ENCODE measurements at places on chromosomes 11 and 22. TPM values are rescaled to one million over a fixed set of nuclear protein-coding genes. Genes with fewer than 3 reads are reported as not detected.

Gene OR52E8
- polyA plus RNA-seq, result not detected

Gene CYP2D6
- polyA plus RNA-seq, result 0.11 TPM

Gene ZP1
- polyA plus RNA-seq, result not detected

GRCh38 chr11:126347751-126348668 lies 7.5 kb upstream of the ST3GAL4 start:
- H3K4me3 ChIP-seq, result no peak overlapping the region
- H3K27me3 ChIP-seq, result no peaks in the 10 kb centered on the region
- H3K36me3 ChIP-seq, result peaks cover 41% of the 10 kb centered on the region

DNA sequence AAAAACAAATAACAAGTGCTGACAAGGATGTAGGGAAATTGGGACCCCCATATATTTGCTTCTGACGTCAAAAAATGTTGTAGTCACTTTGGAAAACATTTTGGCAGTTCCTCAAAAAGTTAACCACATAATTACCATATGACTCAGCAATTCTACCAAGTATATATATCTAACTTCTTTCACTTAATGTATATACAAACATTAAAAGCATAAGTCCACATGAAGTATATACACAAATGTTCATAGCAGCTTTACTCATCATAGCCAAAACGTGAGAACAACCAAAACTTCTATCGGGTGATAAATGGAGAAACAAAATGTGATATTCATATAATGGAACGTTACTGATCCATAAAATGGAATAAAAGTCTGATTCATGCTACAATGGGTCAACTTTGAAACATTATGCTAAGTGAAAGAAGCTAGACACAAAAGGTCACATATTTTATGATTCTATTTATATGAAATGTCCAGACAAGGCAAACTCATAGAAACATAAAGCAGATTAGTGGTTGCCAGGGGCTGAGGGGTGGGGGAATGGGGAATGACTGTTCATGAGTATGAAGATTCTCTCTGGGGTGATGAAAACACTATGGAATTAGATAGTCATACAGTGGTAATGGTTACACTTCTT lies 48.7 kb upstream of the TEAD1 start:
- H3K27ac ChIP-seq, result no peak overlapping the region
- H3K4me3 ChIP-seq, result no peak overlapping the region
- no peak for DNase-seq
- no peaks in the 10 kb centered on the region for H3K27me3 ChIP-seq
- H3K36me3 ChIP-seq, result no peaks in the 10 kb centered on the region
- H3K4me1 ChIP-seq, result no peaks in the 10 kb centered on the region

GRCh38 chr22:27075891-27076290 lies 418.5 kb downstream of the MIAT start:
- H3K4me3 ChIP-seq, result no peak overlapping the region
- no peaks in the 10 kb centered on the region for H3K27me3 ChIP-seq
- no peaks in the 10 kb centered on the region for H3K36me3 ChIP-seq
- DNase-seq, result no peak

DNA sequence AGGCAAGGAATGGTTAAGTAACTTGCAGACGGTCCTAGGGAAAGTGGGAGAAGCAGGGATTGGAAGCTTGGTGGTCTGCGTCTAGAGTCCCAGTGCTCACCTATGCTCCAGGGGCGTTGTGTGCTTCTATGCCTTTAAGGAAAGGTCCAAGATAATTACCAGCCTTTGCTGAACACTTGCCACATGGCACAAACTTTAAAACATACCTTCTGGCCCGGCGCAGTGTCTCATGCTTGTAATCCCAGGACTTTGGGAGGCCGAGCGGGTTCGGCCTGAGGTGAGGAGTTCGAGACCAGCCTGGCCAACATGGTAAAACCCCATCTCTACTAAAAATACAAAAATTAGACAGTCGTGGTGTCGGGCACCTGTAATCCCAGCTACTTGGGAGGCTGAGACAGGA lies 2.3 kb downstream of the POLDIP3 start:
- peak overlapping the region; percentile 44 for H3K27ac ChIP-seq
- H3K27me3 ChIP-seq, result no peaks in the 10 kb centered on the region
- DNase-seq, result no peak
- H3K4me1 ChIP-seq, result peaks cover 34% of the 10 kb centered on the region
- H3K36me3 ChIP-seq, result no peaks in the 10 kb centered on the region

DNA sequence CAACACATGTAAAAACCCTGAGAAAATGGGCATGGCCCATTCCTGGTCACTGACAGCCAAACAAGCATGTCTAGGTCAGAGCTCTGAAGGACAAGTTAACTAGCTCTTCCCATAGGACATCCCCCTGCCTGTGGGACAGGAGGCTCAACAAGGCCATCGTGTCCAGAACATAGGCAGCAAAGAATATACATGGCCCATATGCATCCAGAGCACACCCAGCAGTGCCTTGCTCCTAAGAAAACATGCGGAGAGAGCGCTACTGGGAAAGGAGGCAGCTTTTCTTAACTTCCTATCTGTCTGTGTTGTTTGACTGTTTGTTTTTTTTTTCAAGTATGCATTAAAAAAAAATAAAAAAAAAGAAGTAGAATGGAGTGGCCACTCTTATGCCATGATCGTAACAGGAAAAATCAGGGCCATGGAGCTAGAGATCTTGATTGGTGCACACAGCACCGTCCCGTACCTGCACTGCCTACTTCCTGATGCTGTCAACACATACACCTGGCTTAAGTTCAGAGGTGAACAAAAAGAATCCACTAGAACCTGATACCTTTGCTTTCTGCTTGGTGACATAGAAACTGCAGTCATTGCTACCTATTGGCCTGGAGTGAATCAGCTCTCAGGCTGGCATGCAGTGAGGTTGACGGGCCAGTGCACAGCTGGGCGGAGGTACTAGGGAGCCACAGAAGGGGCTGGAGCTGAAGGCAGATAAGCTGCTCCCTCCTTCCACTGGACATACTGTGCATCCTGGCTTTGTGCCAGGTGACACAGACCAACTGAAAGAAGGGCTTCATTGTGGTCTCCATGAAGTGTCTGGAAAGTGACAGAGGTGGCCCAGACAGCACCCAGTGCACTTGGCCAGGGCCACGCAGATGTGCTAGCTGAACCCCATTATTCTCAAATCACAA lies 11.9 kb downstream of the UFD1 start:
- H3K36me3 ChIP-seq, result peaks cover 93% of the 10 kb centered on the region
- no peaks in the 10 kb centered on the region for H3K4me1 ChIP-seq
- DNase-seq, result no peak

- no peak overlapping the region for H3K4me3 ChIP-seq
- no peaks in the 10 kb centered on the region for H3K27me3 ChIP-seq
- H3K36me3 ChIP-seq, result no peaks in the 10 kb centered on the region
- no peak for DNase-seq
- H3K4me1 ChIP-seq, result no peaks in the 10 kb centered on the region
Measured at GRCh38 chr22:27164781-27165503, 507.6 kb downstream of the MIAT start.

GRCh38 chr11:69848201-69848600 lies 29.0 kb upstream of the FGF3 start:
- H3K36me3 ChIP-seq, result no peaks in the 10 kb centered on the region
- no peak overlapping the region for H3K27ac ChIP-seq
- no peak for DNase-seq
- H3K27me3 ChIP-seq, result no peaks in the 10 kb centered on the region

DNA sequence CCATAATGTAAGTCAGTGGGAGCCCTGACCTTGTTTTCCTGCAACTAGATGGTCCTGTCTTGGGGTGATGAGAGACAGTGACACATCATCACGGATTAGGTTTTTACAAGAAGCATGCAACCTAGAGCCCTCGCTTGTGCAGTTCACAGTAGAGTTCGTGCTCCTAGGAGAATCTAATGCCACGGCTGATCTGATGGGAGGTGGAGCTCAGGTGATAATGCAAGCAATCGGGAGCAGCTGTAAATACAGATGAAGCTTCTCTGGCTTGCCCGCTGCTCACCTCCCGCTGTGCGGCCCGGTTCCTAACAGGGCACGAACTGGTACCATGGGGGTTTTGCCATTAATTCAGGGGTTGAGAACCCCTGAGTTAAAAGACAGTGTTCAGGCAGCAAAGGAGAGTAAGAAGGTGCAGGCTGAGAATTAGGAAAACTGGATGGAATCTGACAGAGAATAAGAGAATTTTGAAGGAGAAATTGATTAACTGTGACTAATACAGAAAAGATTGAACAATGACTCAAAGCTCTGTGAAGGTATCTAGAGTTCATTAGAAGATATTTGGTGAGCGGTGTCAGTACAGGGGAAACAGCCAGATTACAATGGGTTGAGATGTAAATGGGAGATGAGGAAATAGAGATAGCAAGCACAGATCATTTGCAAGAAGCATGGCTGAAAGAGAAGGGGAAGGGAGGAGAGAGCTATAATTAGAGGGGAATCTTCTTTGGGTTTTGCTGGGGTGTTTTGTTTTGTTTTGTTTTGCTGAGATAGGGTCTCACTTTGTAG lies 21.0 kb downstream of the WEE1 start:
- no peak for DNase-seq
- H3K36me3 ChIP-seq, result peaks cover 2% of the 10 kb centered on the region
- no peak overlapping the region for H3K4me3 ChIP-seq
- H3K27ac ChIP-seq, result no peak overlapping the region

Measured in naive thymus-derived CD4-positive, alpha-beta T cell (primary cell).